ENCODE measurements at places on chromosomes 11 and 22.
A peak's percentile ranks its signal among the peaks of the same experiment; 100 is the strongest.

DNA sequence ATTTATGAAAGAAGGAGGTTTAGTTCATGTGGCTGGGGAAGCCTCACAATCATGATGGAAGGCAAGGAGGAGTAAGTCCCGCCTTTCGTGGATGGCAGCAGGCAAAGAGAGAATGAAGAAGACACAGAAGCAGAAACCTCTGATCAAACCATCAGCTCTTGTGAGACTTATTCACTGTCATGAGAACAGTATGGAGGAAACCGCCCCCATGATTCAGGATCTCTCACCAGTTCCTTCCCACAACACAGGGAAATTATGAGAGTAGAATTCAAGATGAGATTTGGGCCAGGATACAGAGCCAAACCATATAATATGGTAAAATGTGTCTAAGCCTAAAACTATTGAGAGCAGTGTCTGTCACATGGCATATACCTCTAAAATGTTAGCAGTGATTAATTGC, 503.8 kb upstream of the CCDC179 start:
- no peak for DNase-seq

GRCh38 chr11:57200917-57201316, 19.2 kb downstream of the LRRC55 start:
- DNase-seq: no peak

DNA sequence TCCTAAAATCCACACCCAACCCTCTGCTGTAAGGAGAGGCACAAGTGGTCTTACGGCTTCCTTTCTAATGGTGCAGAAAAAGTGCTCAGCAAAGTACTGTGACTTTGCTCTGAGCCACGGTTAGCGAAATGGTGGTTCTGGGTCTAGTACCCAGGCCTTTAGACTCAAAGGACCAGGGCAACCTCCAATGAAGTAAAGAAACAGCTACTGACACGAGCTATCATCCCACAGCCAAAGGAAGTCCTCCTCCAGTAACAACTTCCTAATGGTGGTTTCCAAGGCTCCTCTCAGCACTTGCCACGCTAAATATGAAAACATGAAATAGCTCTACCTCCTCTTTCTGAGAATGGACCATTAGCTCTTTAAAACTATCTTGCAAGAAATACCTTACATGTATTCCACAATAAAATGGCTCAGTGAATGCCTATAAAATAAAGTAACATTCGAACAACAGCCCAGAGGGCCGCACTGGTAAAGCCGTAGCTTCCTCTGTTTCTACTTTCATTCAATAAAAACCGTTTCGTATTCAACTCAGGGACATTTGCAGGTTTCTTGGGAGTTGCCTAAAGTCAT, 122.4 kb downstream of the ETS1 start:
- DNase-seq: no peak

GRCh38 chr22:39712751-39713525, 142.4 kb downstream of the CACNA1I start:
- no peak for DNase-seq

DNA sequence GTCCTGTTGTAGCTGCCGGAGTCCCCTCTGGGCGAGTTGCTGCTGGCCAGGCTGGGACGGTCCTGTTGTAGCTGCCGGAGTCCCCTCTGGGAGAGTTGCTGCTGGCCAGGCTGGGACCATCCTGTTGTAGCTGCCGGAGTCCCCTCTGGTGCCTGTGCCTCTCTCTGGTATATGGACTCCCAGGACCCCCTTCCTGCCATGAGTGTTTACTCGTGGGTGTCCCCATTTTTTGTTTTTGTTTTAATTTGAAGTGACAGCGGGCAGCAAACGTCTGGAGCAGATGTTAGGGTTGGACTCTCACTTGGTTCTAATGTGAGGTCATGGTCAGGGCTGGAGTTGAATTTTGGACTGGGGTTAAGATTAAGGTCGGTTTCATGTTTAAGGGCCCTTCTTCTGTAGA, 14.2 kb downstream of the SHANK3 start:
- no peak for DNase-seq

DNA sequence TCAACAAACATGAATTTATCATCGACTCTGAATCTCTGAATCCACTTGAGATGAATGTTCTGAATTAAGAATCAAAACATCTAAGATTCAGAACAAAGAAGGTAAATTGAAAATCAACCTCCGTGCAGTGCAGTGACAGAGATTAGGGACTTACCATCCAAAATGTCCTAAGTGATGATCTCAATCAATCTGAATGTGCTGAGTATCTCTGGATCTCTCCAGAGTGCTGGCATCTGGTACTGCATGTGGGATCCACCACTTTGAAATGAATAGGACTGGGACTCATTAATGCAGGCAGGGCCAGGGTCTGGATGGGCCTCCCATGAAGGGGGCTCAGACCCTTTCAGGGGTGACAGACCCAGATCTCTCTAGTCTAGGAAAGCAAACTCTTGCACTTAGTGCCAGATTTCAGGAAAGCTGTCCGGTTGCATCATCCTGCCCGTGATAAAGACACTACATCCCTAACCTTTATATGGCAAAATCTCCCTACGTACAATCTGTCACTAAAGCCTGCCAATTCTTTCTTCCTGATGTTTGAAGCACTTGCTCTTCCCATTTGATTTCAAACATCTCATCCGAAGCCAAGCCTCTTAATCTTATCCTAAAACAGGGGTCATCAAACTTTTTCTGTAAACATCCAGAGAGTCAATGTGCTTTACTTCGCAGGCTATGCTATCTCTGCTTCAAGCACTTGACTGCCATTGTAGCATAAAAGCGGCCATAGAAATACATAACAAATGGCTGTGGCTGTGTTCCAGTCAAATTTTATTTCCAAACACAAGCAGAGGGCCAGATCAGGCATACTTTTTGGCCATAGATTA, 263.3 kb downstream of the LARGE1 start:
- no peak for DNase-seq

DNA sequence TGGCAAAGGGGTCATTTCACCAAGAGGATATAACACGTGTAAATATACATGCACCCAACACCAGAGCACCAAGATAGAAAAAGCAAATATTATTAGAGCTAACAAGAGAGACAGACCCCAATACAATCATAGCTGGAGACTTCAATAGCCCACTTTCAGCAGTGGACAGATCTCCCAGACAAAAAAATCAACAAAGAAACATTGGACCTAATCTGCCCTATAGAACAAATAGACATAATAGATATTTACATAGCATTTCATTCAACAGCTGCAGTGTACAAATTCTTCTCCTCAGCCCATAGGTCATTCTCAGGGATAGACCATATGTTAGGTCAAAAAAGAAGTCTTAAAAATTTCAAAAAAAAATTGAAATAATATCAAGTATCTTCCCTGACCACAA, 312.8 kb downstream of the TTC28 start:
- DNase-seq: no peak

- no peak for DNase-seq
Observed at GRCh38 chr11:103959279-103959942, 77.0 kb upstream of the DDI1 start.

- no peak for DNase-seq
Observed at GRCh38 chr11:94788396-94788795, 20.2 kb downstream of the AMOTL1 start.

GRCh38 chr11:86106916-86107315, 38.0 kb upstream of the PICALM start:
- DNase-seq: no peak

DNA sequence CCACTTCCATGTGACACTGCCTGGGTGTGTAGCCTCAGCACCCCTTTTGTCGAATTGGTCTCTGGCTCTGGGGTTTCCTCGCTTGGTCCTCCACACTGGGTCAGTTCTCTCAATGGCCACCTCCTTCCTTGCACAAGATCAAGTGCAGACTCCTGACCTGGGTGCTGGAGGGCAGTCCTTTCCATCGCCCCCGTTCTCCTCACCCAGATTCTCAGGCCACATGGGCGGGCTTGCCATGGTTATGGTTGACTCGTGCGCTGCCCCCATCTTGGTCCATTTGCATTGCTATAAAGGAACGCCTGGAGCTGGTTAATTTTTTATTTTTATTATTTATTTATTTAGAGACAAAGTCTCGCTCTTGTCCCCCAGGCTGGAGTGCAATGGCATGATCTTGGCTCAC, 5.5 kb upstream of the PARVB start:
- no peak for DNase-seq

- DNase-seq: no peak
Observed at GRCh38 chr11:35853971-35854370, 89.9 kb upstream of the LDLRAD3 start.

GRCh38 chr11:115333121-115333520, 171.1 kb downstream of the CADM1 start:
- no peak for DNase-seq

DNA sequence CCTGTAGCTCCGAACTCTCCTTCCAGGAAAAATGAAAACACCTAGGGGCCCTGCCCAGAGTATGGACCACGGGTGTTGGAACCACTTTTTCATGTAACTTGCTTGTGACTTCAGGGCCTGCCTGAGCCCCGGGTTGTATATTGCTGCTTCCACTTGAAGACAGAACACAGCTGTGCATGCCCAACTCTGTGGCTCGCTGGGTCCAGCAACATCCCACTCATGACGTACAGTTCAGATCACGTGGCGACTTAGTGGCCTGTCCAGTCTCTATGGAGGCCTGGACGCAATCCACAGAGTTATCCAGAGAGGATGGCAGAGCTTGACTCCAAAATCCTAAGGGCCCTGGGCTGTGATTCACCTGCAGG, 6.8 kb downstream of the C11orf21 start:
- no peak for DNase-seq

DNA sequence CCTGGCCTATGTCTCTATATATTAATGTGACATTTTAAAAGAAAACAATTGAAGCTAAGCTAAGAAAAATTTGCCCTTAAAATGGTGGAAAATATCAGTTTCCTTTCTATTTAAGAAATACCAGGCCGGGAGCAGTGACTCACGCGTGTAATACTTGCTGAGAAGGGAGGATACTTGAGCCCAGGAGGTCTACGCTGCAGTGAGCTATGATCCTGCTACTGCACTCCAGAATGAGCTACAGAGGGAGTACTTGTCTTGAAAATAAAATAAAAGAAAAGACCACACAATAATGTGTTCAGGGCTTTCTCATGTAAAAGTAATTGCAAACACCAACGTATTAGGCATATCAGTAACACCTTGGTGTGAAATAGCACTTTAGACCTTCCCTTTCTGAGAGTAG, 1.4 kb upstream of the PRSS23 start:
- DNase-seq: peak; percentile 46

DNA sequence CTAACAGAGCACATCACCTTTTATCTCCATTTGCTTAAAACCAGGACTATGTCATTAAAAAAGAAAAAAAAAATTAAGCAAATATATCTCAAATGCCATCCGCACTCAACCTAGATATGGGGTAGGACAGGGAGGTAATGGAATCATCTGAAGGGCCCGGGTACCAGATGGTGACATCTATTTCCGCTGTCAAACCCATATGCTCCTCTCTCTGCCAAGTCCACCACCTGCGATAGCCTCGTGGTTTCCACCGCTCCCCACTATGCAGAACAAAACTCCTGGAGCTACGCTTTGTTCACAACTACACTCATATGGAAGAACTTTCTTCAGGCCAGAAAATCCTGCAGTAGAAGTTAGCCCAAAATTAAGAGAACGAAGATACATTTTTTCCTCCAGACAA, 31.4 kb downstream of the FEZ1 start:
- DNase-seq: no peak

DNA sequence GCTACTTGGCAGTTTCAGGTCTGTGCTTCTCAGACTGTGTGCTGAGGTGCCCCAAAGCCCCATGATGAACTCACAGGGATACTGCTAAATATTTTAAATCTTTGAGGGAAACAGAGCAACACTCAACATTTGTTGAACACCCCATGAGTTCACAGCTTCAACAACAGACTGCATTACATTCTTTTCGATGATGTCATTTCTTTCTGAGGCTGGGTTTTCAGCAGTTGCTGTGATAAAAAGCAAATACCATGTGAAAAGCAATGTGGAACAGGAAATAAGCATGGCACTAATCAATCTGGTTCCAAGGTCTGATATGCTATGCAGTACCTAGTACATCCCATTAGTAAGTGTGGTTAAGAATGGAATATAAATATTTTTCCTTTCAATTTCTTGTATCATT, 82.7 kb downstream of the RPL27A start:
- DNase-seq: no peak

GRCh38 chr11:78802058-78802761, 227.5 kb upstream of the NARS2 start:
- no peak for DNase-seq

DNA sequence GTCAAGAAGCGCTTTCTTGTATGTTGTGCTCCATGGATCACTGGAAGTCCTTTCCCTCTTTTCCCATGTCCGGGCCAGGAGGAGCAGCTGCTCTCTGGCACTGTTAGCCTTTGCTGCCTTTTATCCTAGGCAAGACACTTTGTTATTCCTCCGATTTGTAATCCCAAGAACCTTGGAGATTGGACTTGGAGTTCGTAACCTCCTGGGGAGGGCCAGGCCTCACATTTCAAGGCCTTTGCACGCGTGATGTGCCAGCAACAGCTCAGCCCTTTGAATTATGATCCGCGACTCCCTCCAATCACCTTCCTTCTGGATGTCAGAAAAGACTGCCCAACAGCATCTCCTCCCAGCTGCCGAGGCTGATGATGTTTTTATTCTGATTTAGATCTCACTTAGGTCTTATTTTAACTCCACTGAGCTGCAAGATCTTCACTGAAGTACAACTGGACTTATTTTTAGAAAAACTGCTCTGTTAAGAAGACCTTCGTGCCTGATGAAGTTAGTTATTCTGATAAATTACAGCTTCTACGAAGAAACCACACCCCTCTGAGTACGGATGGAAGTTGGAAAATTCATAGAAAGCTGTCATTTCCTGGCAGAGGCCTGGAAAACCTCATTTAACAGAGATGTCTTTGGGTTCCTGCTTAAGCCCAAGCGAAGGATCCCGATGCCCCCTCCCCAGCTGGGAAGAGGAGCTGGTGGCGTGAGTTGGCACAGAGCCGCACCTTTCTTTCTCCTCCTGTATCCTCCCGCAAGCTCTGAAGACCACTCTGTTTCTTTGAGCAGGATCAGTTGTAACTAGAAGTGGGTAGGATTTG, 62.4 kb downstream of the PARVB start:
- no peak for DNase-seq

DNA sequence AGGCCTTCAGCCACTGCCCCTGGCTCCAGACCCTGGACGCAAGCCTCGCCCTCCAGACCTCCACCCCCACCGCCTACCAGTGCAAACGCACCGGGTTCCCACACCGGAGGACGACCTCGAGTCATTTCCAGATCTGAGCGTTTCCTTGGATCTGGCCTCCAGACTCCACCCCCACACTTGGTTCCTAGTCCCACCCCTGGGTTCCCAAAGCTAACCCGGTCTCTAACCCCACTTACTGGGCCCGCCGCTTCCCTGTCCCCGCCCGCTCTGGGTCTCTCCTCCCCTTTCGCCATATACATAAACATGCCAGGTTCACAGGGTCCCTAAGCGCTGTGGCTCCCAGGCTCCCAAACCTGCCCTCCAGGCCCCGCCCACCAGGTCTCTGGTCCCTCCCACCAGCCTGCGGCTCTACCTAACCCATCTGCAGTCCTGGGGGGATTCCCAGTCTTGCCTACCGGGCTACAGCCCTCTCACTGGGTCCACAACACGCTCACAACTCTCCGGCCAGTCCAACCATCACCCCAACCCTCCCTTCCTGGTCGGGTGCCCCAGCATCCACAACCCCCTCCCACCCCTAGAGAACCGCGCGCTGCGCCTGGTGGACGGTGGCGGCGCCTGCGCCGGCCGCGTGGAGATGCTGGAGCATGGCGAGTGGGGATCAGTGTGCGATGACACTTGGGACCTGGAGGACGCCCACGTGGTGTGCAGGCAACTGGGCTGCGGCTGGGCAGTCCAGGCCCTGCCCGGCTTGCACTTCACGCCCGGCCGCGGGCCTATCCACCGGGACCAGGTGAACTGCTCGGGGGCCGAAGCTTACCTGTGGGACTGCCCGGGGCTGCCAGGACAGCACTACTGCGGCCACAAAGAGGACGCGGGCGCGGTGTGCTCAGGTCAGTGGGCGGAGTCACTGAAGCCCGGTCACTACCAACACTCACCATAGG, 36.7 kb downstream of the CD6 start:
- DNase-seq: no peak

All from NCI-H460 (cell line).